WERI-Rb-1 (cell line): ENCODE measurements at places on chromosomes 5 and 9.

- no peak for DNase-seq
These were observed 309.3 kb upstream of the ACTBL2 start for GRCh38 chr5:57791875-57792274.

DNA sequence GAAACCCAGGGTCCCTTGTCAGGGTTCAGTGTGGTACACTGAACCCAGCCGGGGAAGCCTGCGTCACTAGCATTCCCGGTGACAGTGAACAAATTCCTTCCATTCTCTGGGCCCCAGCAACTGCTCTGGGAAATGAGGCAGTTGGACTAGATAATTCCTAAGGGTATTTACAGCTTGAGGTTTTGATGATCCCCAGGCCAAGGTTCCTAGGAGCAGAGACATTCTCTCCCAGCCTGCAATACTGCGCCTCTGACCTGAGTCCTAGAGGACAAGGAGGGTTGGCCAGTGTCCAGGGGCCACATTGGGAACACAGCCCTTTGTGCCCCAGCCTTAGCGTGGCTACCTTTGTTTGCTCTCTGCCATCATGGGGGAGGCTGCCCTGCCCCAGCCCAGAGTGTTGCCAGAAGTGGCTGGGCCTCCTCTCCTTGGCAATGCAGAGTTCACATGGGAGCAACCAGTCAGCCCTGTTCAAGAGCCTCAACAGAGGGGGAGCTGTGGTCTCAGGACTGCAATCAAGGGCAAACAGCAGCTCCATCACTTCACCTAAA lies 178.2 kb downstream of the SEC61B start:
- no peak for DNase-seq

- DNase-seq = no peak
These were observed 220.4 kb upstream of the SMARCA2 start for GRCh38 chr9:1794547-1795270.

GRCh38 chr5:102270036-102270435 lies 26.0 kb downstream of the SLCO4C1 start:
- DNase-seq = no peak

DNA sequence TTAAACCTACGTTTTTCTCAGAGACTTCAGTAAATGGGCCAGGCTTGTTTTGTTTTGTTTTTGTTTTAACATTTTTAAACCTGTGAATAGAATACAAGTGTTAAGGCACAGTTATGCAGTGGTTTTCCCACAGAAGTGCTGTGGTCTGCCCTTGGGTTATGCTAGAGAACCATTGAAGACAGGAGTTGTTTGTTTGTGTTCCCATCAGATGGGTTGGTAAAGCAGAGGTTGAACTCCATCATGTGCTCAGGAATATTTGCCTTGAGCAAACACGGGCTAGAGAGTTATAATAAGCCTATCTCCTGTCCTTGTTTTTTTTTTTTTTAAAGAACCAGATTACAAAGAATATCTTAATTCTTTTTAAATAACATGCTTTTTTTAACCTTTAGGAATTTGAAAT lies 28.5 kb downstream of the RHOBTB3 start:
- no peak for DNase-seq

DNA sequence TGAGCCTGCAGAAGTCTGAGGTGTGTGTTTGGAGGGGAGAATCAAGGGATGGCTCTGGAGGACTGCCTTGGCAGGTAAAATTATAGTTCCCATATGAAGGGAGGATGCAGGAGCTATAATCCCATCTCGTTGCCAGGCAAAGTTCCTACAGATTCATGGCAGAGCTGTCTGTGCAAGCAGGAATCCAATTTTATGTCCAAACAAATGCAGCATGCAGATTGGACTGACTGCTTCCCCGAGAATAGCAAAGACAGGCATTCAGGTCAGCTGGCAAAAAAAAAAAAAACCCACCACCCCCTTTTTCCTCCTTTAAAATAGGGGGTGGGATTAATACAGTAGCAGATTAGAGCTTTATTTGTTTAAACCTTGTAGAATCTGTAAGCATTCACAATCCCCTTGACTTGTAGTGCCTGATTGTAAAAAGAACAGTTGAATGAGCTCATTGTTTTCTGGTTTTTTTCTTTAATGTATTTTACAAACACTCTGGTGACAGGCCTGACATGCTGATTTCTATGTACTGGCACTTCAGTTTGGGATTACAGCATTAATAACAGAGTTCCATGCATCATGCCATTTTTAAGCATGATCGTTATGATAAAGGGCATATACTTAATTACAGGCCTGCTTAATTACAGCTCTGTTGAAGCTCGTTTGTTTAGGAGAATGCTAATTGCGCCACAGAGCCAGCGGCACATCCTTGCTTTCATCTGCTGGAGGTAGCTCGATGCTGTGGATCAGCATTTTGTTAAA lies 141.4 kb upstream of the LMX1B start:
- no peak for DNase-seq

DNA sequence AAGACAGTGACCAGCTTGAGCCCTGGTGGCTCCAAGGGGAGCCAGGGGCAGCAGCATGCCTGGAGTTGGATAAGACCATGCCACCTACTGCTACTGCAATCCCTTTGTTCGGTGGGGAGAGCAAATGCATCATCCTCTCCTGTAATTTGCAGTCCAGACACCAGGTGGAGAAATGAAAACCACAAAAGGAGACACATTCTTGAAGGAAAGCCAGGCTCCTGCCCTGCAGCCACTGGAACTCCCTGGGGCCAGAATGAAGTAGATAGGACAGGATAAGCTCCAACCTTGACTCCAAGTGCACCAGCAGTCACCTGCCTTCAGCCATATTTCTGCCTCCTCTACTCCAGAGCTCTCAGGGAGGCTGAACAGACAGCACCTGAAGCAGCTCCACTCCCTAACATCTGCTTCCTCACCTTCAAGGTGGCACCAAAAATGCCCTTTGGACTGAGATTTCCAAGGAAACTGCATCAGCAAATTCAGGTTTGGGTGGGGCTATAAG lies 65.1 kb upstream of the IQGAP2 start:
- DNase-seq = peak; percentile 79

- DNase-seq = no peak
These were observed 25.7 kb downstream of the PCDHGC5 start for GRCh38 chr5:141514330-141515133.

DNA sequence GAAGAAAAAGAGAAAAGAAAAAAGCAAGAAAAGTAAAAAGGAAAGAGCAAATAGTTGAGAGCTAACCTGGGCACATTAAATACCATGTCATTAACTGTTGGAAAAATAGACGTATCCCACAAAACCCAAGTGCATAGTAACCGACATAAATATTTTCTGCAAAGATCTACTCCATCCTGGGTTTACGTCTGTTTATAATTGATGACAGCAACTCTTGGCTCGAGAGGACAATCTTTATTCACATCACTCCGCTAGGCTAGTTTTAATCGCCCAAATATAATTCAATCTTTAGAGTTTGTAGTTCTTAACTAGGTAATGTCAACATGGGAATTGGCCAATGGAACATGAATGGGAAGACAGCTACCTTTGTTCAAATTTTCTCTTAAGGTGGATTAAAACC lies 321.7 kb upstream of the TNC start:
- no peak for DNase-seq

GRCh38 chr9:111482694-111483438 lies 1.3 kb downstream of the ECPAS start:
- peak; percentile 79 for DNase-seq

- no peak for DNase-seq
These were observed 950 bp downstream of the NEUROG1 start for GRCh38 chr5:135534609-135535419.

- DNase-seq = no peak
These were observed 93.8 kb downstream of the ANKRD18A start for GRCh38 chr9:38526591-38526990.

- DNase-seq = no peak
These were observed 141.1 kb downstream of the EFNA5 start for GRCh38 chr5:107529618-107530017.

DNA sequence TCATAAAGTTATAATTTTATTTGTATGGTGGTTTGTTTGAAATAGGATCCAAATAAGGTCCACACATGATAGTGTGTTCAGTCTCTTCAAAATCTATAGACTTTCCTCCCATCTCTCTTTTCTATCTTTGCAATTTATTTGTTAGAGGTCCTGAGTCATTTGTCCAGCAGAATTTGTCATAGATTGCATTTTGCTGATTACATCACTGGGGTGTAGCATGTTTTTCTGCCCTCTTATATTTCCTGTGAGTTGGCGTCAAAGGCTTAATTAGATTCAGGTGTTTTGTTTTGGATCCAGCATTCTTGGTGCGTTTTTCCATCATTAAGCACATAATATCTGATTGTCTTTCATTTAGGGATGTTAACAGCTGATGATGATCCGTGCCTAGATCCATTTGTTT lies 15.0 kb downstream of the CYFIP2 start:
- DNase-seq = no peak

GRCh38 chr5:169350016-169350415 lies 49.1 kb upstream of the SLIT3 start:
- DNase-seq = no peak

- peak; percentile 68 for DNase-seq
These were observed 809 bp downstream of the SLC44A1 start for GRCh38 chr9:105245029-105245890.

DNA sequence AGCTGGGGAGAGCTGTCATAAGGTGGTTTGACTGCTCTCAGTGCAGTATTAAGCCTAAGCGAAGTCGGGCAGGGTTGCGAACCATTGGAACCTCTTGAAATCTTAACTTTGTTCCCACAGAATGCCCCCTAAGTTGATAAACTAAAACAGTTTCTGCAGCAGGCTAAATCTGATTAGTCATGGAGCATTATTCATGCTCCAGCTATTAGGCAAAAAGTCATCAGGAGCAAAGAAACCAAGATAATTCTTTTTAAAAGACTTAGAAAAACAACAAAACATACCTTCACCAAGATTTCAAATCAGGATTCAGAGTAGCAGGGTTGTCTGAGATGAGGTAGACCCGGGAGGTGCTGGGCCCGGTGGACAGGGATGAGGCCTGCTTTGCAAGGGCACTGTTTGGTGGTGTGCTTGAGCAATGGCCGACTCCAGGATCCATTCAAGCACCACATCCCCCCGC lies 69.9 kb upstream of the PLPP1 start:
- no peak for DNase-seq

DNA sequence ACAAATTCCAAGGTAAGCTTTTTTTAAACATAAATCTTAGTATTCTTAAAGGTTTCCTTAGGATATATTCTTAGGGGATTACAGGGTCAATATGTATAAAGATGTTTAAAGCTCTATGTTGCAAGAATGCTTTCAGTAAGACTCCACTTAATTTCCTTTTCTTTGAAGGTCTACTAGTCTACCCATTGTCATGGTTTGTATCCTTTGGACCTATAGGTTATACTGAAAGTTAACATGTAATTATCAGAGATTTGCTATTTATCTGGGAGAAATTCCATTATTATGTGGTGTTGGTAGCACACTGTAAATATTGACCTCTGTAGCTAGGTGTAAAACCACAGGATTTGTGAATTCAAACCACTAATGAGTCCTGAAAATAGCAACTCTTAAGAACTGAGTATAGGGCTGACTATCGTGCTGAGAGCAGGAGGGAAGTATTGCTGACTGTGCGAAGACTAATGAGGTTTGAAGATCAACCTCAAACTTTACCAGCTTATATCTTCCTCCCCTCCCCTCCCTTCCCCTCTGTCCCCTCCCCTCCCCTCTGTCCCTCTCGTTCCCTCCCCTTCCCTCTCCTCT lies 85.6 kb downstream of the GADD45G start:
- no peak for DNase-seq

GRCh38 chr9:137247916-137248175 lies 3.2 kb upstream of the STPG3 start:
- no peak for DNase-seq

DNA sequence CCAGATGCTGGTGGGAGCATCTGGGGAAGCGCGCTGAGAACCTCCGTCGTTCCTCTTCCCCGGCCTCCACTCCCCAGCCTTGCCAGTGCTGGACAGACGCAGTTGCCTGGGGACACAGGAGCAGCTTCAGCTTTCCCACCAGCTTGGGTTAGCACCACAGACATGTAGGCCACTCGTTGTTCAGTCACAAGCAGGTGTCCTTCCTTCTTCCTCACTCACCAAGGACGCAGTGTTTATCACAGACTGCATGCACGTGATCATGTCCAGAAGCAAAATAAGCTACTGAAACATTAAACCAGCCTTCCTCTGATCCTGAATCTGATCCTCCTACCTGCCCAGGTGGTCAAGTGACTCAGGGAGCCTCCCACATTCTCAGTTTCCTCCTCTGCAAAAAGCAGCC lies 232.9 kb downstream of the SYK start:
- no peak for DNase-seq

DNA sequence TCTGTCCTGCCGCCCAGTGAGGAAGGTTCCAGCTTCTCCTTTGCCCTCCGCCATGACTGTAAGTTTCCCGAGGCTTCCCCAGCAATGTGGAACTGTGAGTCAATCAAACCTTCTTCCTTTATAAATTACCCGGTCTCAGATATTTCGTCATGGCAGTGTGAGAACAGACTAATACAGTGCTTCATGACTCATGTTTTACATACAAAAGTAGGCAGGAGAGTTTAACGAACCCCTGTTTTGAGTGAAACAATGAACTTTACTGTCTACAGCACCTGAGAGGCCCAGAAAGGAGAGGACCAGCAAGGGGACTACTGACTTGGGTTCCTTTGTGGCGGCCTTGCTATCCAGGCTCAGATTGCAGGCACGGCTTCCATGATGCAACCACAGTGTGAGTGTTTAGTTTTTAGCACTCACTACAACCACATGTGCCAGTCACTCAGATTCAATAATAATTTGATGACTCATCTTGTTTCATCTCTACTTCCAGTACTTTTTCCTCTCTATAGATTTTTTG lies 139.1 kb upstream of the CLINT1 start:
- DNase-seq = no peak

- no peak for DNase-seq
These were observed 3.9 kb upstream of the CFAP95 start for GRCh38 chr9:69816735-69817134.

DNA sequence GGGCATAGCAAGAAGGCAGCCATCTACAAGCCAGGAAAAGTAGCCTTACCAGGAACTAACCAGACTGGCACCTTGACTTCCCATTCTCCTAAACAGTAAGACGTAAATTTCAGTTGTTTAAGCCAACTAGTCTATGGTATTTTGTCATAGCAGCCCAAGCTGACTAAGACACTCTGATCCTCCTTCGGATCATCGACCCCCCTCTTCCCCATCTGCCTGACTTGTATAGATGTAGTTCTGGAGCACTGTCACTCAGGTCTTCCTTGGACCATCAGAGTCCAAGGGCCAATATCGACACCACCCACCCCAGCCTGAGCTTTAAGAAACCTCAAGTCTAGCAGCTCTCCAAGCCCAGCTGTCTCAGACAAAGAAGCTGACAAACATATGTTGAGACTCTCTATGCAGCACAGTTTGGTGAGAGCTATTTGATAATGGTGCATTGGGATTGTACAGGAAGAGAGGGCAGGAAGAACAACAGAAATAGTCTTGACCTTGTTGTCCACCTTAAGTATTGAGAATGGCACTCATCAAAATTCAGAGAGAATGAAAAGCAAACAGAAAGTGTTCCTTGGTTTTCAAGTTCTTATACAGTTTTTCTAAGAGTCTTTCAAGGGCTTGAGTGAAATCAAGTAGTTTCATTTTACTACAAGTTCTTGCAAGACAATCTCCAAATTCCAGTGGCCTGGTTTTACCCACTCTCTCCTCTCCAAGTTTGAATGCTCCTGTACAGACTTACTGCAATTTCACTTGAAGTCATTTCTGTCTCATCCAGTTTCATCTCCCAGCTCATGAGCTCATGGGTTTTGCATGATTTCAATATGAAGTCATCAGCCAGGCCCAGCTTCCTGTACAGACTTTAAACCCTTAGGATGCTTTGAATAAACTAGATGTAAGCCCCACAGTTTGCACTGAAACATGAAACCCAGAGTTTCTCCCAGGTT lies 122.3 kb upstream of the RAI14 start:
- no peak for DNase-seq
